Tongue (tissue), 3 donors: ENCODE measurements at places on chromosomes 7 and 10. TPM values are rescaled to one million over a fixed set of nuclear protein-coding genes. Genes with fewer than 3 reads are reported as not detected.

DNA sequence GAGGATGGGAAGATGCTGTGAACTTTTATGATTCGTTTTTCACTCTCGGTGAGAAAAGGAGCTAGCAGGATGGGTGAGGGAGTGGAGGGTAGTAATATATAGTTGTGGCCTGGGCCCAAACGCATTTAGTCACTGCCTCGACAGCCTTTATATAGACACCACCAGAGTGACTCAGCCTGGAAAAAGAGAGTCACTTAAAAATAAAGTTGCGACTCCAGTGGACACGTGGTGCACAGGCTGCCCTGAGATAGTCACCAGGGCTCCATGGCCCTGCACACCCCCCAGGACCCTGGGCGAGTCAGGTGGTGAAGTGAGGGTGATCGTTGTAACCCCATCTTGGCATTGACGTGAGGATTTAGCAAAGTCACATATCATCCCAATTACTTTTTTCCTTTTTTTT lies 106.7 kb downstream of the CUX1 start:
- no peak for DNase-seq

- no peak for DNase-seq
These were observed 76.1 kb upstream of the POM121L12 start for GRCh38 chr7:52959336-52959735.

GRCh38 chr7:91787931-91788330 lies 92.6 kb downstream of the MTERF1 start:
- DNase-seq = peak; percentile 44

- DNase-seq = no peak
These were observed 19.5 kb downstream of the C10orf67 start for GRCh38 chr10:23325132-23325531.

Gene LIPK
- 1.1 TPM for total RNA-seq

DNA sequence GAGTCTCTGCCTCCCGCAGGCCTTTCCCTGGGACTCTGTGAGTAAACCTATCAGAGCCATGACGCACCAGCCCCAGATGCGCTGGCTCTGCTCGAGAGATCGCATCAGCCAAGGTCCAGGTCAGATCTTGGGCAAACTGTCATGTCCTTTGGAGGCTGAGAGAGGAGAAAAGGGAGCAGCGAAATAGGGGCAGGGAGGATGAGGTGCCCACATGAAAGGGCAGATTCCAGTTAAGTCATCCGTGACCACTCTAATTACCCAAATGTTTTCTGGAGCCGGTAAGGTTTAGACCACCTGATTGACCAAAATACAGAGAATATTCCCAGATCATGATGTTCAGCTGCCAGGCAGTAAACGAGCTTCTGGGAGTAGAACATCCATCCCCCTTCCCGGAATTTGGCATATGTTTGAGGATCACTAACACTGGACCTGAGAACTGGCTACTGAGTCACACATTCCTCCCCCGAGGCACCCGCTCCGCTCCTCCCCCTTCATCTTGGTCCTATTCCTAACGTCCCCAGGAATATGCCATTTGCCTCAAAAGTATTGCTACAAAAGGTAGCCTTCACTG lies 88.0 kb downstream of the FGFR2 start:
- no peak for DNase-seq

GRCh38 chr10:84685047-84685660 lies 356.8 kb downstream of the CCSER2 start:
- no peak for DNase-seq

DNA sequence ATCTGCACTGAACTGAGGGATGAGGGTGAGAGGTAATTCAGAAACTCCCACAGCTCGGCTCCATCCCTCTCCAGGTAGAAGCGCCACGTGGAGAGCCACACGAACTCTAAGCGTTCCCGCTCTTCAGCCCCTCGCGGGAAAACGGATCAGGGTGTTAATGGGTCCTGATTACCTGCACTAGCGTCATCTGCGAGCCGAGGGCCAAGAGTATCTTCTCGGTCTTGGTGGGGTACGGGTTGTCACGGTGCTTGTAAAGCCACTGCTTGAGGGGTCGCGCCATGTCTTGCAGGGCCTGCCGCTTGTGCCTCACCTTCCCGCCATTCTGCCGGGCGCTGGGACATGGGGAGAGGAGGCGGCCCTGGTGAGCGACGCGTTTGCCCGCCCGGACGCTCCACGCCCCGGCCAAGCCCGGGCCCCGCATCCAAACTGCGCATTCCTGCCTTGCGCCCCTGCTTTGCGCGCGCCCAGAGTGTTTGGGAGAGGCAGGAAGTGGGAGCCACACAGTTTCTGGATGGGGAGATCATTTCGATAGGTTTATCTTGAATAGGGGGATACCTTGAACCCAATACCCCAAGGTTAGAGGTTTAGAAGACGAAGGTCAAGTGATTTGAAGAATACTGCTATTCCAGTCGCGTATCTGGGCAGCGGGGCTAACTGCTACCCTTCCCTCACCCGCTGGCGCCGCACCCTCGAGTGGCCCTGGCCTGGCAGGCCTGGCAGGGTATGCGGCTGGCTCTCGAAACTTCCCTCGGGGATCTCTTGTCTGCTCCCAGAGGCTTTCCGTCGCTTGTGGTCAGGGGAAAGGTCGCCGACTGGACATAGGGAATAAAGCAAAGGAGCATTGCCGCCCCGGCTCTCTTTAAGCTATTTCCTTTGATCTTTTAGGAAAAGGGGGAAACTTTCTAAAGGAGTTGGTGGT lies 4.2 kb downstream of the MKX start:
- no peak for DNase-seq

Gene VPS50
- 61.7 TPM for total RNA-seq

Gene ZNF746
- 13.3 TPM for total RNA-seq

DNA sequence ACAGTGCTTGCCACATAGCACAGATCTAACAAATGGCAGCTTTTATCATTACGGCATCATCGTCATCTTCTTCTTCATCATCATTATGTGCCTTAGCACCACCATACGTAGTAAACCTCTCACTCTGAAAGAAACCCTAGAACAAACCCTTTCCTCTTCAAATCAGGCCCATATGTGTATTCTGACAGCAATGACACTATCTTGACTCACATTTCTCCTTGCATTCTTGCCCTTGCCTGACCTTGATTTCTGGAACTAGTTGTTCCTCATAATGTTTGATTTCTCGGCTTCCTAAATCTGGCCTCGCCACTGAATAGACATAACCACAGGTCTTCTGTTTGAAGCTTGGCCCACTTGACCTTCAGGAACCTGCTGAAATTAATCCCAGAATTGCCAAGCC lies 115.3 kb downstream of the DGKI start:
- no peak for DNase-seq

DNA sequence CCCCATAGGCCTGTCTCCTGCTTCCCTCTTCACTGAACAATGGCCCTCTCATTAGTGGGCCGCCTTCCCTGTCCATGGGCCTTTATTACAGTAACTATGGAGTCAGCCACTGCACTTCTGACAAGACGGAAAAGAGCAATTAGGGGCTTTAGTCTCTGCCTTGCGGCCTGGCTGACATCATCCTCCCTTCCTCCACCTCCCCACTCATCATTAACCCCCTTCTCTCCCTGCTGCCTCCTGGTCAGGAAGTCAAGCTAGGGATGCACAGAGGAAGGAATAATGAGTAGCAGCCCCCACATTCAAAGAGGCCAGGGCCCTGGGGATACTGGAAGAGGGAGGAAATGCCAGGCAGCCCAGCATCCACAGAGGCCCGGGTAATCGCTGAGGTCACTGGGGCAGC lies 101.6 kb upstream of the PLXNA4 start:
- DNase-seq = no peak

DNA sequence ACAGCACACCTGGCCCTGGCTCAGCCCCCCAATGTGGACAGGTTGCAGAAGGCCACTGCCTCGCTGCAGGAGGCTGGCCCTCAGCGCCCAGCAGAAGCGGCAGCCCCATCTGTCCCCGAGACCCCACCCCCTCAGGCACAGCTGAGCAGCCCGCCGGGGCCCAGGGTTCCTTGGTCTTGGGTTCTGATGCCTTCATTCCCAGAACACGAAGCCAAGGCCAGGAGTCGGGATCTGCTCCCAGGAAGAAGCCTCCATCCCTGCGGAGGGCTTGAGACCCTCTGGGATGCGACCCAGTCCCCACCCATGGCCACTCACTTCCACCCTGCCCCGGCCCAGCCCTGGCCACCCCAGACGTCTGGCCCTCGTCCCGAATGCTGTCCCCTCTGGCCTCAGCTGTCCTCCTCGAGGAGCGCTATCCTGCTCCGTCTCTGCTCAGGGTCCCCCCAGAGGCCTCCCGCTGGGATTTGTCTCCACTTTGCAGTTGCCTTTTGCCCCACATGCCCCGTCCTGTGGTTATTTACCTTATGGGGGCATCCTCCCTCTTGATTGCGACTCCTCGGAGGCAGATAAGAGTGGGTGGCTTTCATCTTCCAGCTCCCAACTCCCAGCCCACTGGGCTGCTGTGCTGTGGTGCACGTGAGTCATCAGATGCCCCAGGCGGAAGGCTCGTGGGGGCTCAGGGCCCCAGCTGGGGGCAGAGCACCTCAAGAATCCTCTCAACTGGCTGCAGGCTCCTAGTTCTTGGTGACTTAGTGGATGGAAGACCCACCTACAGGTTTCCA lies 97.5 kb downstream of the MKI67 start:
- DNase-seq = no peak

Gene KLLN
- 0.10 TPM for total RNA-seq

Gene OPN4
- not detected for total RNA-seq

DNA sequence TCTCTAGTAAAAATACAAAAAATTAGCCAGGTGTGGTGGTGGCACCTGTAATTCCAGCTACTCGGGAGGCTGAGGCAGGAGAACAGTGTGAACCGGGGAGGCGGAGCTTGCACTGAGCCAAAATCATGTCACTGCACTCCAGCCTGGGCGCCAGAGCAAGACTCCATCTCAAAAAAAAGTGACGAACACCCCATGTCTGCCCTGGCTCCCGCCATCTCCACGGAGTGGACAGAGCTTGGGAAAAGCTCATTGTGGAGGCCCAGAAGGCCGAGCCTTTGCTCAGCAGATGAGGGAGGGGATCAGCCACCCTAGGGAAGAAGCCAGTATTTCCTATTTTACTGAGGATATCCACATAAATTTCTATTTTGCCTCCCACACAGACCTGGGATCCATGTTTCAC lies 136.8 kb downstream of the DIP2C start:
- no peak for DNase-seq

DNA sequence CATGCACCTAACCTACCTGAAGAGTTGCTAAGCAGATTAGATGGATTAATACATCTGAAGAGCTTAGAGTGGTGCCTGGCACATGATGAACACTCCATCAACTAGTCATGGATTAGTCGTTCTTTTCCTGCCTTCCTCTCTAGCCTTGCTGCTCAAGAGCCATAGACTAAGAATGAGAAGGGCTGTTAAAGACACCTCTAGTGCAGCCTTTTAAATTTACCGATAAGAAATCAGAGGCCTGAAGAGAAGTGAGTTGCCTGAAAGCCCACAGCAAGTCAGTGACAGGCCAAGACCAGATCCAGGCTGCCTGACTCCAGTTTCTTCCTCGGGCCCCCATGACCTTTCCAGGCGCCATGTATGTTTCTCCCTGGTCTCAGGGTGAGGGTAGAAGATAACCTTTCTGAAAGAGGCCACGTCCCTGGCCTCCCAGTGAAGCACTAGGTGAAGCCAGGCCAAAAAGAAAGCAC lies 6.5 kb downstream of the TSPAN15 start:
- no peak for DNase-seq

DNA sequence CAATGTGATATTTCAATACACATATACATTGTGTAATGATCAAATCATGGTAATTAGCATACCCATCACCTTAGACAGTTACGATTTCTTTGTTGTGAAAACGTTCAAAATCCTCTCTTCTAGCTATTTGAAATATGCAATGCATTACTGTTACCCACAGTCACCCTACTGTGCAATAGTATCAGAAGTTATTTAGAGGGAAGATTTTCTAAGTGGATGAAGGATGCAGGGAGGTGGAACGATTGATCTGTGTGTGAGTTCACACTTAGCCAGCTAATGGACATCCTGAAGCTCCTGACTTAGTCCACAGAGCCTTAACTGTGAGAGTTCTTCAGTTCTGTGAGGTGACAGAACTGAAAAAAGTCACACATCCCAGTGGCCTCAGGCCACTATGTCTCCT lies 97.2 kb upstream of the LAMB4 start:
- DNase-seq = no peak

Gene SPDYE9
- total RNA-seq = not detected

- DNase-seq = no peak
These were observed 63.0 kb upstream of the ANTXRL start for GRCh38 chr10:46223626-46224413.

DNA sequence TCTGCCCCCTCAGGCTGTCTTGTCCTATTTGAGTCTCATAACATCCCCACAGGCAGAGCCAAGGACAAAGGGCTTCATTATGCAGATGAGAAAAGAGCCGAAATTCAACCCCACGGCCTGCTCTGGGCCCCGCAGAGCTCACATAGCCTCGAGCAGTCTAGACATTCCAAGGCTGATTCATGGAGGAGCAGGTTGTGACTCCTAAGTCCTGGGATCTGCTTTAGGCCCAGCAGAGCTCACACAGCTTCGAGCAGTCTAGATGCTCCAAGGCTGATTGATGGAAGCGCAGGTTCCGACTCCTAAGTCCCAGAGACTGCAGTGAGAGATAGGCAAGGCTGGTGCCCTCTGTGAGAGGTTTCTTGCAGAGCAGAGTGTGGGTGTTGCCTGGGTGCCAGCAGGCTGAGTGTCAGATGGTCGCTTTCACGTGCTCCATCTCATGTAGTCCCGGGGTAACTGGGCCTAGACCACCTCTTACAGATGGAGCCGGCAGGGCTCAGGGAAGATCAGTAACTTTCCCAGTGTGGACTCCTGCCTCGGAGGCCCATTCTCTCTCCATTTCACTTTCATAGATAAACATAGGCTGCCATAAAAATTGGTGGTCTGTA lies 436.1 kb upstream of the FOXK1 start:
- DNase-seq = no peak

- peak; percentile 47 for DNase-seq
These were observed 303.7 kb downstream of the BMPER start for GRCh38 chr7:34208878-34209621.

- DNase-seq = peak; percentile 66
These were observed 361.7 kb downstream of the GPAM start for GRCh38 chr10:111821871-111822270.

Gene PHYHIPL
- total RNA-seq = 0.31 TPM

DNA sequence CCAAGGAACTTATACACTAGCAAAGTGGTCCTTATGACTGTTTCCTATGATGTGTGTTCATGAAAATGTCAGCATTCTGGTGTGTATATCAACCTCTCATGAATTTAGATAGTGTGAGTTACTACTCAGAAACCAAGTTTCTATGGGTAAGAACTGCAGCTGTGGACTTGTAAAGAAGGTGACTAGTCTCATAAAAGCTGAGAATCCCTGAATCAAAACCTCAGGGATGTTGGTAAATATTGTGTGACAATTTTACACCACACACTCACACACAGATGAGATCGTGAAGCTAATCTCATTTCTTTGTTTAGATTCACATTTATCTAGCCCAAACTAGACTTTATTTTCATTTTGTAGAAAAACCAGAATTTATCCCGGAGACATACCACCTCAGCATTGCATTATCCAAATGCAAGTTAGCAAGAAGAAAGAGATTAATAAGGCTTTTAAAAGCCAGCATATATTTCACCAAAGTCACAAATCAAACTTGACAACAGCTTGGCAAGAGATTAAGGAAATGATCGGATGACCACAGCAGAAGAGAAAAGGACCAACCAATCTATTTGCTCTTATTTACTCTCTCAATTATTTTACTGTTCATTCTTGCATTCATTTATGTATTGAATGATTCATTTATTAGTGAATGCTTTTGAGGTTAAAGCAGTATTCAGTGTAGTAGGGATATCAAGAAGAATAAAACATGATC lies 92.9 kb downstream of the PLXDC2 start:
- DNase-seq = no peak

GRCh38 chr7:31014826-31015225 lies 37.3 kb upstream of the ADCYAP1R1 start:
- no peak for DNase-seq

GRCh38 chr10:122182308-122182707 lies 88.8 kb upstream of the BTBD16 start:
- DNase-seq = peak; percentile 54

Gene UNCX
- not detected for total RNA-seq
